Activated naive CD8-positive, alpha-beta T cell treated with anti-CD3 and anti-CD28 coated beads, Interleukin-2, amount 10 ng/mL, durations not matched to agents 7 days and 5 days (primary cell): ENCODE measurements at places on chromosomes 4 and X. TPM values are rescaled to one million over a fixed set of nuclear protein-coding genes. Genes with fewer than 3 reads are reported as not detected.

The PWWP3B gene
- total RNA-seq = not detected

The FANCB gene
- total RNA-seq = 9.9 TPM

GRCh38 chr4:141640696-141641095, 4.3 kb downstream of the IL15 start:
- DNase-seq = no peak

DNA sequence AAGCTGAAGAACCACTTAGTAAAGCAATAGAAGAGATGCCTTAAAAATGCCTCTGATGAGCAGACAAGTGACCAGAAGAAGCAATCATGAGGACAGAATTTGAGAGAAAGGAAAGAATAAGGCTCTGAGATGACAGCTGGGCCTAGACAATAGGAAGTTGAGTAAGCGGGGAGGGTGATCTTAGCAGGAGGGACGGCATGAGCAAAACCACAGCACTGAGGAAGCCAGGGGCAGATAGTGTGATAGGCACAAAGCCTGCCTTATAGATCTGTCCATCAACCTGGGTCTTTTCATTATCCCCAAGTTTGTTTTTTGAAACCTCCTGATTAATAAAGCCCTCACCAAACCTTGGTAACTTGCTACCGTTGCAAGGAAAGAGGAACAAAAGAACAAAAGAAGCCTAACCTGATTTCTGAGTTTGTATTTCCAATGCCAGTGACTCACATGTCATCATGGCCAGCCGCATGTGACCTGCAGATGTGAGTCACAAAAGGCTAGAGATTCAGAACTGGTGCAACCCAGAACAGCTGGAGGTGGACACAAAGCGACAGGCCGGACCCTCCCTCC, 55.7 kb upstream of the PPARGC1A start:
- DNase-seq = no peak

DNA sequence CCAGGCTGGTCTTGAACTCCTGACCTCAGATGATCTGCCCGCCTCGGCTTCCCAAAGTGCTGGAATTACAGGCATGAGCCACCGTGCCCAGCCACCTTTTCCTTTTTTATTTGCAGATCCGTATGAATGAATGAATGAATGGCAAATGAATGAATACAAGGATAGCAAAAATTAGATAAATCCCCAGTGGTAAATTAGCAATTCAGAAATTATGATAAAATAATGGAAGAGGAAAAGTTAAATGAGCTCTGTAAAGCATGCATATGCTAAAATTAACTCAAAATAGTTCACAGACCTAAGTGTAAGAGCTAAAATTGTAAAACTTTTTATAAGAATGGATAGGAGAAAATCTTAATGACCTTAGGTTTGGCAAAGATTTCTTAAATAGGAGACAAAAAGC, 49.8 kb downstream of the SH3KBP1 start:
- no peak for DNase-seq

The AWAT2 gene
- total RNA-seq = not detected

GRCh38 chrX:132842460-132843238, 115.8 kb downstream of the HS6ST2 start:
- no peak for DNase-seq

GRCh38 chr4:111296466-111296865, 673.6 kb upstream of the PITX2 start:
- no peak for DNase-seq

DNA sequence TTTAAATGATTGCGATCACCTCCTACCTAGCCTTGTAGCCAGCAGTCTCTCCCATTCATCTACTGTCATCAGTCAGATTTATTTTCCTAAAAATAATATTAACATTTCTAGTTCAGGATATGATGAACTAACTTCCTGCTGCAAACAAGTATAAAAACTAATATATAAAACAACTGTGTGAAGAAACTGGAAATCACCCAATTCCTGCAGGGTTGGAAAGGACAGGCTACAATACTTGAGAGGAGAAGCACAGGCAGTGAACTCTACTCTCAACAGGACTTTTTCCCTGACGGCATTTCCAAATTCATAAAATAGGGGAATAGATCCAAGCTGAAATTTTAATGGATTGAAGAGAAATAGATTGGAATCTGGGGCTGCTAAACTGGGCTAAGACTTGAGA, 14.2 kb upstream of the BBS12 start:
- DNase-seq = no peak

The PAK3 gene
- 0.44 TPM for total RNA-seq

DNA sequence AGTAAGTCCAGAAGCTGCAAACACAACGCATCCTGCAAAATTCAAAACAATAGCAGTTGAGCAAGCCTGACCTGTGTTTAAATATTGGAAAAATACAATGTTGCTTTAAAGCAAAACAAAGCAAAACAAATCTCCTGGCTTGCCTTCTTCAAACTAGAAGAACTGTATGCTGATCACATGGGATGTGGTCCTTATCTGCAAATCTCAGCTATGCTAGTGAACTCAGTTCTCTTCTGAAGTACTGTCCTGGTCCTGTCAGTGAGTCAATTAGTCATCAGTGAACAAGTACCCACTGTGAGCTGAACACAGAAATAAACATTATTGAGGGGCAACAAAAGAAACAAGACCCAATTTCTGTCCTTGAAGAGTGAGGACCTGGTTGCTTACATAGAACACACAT, 522.5 kb downstream of the SMARCA1 start:
- DNase-seq = no peak

The TNIP3 gene
- 3.0 TPM for total RNA-seq

DNA sequence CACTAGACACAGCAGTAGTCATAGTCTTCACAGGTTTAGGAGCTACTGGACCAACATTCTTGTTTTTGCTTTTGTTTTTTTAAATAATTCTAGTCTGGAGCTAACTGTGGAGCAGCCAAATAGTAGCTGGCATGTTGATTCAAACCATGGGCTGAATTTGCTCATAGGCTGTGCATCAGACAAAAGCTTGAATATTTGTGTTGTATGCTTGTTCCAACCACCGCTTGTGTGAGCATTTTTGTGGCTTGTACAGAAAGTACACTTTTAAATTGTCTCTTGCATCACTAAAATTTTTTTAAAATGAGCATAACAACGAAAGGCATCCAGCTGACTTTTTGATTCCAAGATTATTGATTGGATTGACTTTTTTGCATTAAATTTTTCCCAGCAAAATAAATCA, 39.6 kb downstream of the CCNI start:
- no peak for DNase-seq

- no peak for DNase-seq
Measured at GRCh38 chr4:164989471-164989870, 12.0 kb upstream of the TRIM61 start.

- no peak for DNase-seq
Measured at GRCh38 chr4:113141901-113142346, 92.5 kb downstream of the ANK2 start.

The ASB12 gene
- total RNA-seq = not detected

DNA sequence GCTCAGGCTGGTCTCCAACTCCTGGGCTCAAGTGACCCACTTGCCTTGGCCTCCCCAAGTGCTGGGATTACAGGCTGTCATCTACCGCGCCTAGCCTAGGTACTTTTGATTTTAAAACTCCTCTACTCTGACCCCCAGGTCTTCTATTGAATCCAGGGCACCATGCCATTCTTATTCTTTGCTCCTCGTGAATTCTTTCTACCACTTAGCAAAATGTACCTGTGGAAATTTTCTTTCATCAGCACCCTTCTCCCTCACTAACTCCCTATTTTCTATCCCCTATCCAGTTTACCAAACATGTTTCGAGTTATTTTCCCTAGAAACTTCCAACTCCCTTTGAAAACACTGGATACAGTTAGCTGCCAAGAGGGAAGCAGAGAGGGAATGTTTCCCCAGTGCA, 60.0 kb upstream of the RAPGEF2 start:
- DNase-seq = no peak

DNA sequence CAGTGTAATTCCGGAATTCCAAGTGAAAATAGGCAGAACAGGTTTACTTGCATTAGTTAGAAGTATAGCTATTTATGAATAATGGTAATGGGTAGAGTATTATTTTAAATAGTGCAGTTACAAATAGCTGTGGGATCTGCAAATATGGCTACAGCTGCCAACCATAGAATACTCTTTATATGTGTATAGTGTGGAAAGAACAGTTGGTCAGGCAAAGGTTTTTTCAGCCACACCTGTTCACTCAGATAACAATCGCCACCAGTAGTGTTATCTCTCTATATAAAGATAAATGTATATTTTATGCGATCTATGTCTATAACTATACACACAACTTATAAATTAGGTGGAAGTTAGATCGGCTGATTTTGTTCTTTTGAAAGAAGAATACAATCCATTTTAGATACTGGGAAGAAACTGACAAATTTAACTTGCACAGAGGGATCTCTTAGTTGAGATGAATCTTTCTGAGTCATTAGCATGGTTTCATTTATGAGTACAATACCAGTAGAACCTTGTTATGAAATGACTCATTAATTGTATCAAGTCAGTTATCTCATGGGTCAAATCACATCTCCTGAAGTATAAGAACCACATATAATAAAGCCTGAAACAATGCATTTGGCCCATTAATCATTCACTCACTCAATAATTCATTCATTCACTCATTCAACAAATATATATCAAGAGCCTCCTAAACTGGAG, 100.9 kb upstream of the NR3C2 start:
- DNase-seq = no peak

DNA sequence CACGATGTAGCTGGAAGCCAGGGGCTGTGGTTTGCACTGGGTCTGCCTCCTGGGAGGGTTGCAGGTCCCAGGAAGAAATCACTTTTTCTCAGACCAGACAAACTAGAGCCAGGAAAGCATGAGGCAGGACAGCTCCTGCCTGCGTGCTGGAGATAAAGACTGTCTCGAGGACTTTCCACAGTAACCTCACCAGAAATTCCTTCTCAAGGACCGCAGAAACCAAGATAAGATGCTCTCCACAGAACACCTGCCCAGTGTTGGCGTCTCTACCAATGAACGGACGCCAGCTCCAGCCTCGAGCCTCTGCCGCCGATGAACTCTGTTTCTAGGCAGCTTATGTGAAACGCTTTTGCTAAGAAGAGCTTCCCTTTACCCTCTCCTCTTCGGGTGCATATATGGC, 76.9 kb upstream of the AFAP1 start:
- DNase-seq = no peak

DNA sequence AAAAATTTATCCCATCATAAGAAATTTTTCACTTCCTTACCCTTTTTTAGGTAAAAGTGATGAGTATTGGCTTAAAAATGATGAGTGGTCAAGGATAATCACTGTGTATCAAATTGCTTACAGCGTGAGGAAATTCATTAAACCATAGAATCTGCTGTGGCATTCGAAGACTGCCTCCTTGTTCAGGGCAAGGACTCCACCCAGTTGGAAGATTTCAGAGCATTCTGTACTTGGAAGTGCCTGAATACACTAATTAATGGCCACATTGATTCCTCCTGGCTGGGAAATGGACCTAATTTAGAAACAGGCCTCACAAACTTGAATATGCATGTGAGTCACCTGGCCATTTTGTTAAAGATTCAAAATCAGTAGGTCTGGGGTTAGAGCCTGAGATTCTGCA, 83.2 kb downstream of the HHIP start:
- DNase-seq = no peak

GRCh38 chr4:19151684-19152083, 1100.0 kb upstream of the SLIT2 start:
- no peak for DNase-seq

DNA sequence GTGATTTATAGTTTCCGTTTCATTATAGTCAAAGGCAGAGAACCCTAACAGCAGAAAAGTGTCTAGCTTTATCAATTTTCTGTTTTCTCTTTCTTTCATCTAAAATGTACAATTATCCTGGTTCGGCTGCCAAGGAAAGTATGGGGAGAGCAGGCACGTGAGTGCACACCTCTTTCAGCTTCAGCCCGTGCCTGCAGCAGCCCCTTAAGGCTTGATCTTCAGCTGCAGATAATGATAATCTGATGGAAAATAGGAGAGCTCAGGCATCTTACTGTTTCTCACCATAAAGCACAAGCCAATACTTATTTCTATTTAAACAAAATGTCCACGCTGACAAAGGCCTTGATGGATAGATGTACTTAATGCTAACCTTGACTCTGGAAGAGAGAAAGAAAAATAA, 334.4 kb downstream of the UNC5C start:
- DNase-seq = no peak

The PNMA3 gene
- total RNA-seq = 5.7 TPM

DNA sequence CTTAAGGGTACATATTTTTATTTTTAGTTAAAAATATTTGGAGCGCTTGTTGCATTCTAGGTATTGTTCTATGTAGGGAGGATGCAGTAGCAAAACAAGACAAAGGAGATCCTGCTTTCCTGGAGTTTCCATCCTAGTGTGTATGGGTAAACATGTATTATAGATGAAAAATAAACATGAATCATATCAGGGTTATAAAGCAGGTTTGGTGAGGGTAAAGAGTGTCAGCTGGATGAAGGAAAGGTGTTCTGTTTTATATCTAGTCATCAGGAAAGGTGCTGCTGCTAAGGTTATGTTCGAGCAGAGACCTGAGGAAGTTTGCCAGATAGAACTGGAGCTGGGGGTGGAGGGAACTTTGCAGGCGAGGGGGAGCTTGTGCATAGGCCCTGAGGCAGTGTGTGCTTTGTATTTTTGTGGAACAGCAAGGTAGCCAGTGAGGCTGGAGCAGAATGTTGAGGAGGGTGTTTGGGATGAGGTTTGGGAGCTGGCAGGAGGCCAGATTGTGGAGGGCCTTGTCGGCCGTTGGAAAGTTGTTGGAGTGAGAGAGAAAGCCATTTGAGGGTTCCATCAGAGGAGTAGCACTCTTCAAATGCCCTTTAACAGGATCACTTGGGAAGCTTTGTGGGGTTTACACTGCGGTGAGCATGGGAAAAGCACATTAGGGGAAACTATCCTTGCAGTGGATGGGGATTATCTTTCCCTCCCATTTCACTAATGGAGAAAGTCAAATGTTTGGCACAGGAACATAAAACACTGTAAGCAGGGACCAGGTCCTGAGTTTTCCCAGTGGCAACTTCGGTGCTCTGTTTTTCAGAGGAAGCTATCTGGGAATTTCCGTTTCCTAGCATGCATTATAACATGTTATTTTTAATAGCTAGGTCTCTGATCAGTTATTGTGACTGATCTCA, 35.9 kb downstream of the AFF1 start:
- no peak for DNase-seq

GRCh38 chr4:184934961-184935360, 83.3 kb upstream of the HELT start:
- no peak for DNase-seq

DNA sequence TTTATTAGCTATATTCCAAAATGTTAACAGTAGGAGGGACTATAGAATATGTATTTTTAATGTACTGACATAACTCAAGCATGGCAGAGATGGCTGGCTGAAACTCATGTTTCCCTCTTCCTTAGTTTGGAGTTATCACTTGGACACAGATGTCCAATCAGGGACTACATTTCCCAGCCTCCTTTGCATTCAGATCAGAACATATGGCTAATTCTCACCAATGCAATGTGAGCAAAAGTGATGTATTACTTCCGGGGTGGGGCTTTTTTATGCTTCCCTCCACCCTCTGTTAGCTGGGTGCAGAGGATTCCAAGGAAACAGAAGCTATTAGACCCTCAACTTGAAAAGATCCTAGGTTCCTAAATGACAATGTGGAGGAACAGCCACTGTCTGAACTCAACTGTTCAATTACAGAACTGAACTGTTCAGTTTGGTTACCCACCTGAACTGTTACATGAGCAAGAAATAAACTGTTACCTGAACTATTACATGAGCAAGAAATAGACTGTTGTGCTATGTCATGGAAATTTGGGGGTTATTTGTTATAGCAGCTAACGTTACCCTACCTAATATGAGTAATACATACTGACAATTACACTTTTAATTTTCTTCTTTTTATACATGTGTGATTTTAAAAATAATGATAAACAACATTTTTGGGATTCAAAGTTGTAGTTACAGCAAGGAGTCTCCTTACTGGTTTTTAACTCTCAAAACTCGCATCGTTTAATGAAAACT, 29.6 kb upstream of the ERVMER34-1 start:
- no peak for DNase-seq

- peak; percentile 37 for DNase-seq
Measured at GRCh38 chrX:66012094-66012534, 27.8 kb downstream of the VSIG4 start.

The LARP7 gene
- 49.7 TPM for total RNA-seq
